Activated CD8-positive, alpha-beta memory T cell treated with anti-CD3 and anti-CD28 coated beads for 4 hours (primary cell): ENCODE measurements at places on chromosomes 7 and 10.

- no peak for DNase-seq
These were observed 147.9 kb upstream of the FRMD4A start for GRCh38 chr10:14478604-14479003.

DNA sequence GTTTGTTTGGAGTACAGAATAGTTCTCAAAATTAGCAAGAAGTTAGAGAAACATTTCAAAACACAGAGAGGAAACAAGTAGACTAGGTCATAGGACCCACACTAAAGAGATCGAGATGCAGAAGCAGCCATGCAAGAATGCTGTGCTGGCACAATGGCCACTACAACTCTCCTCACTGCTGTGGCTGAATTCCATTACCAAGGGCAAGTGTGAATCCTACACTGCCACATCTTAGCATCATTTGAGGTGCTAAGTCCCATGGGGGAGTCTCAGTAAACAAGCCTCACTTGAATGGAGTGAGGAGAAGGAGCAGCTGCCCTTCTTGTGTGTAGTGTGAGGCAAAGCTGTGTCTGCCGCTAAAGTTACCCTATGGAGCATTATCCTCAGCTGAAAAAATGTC, 56.7 kb downstream of the PCLO start:
- DNase-seq, result no peak

- no peak for DNase-seq
These were observed 175.9 kb downstream of the ZMYND11 start for GRCh38 chr10:310976-311639.

DNA sequence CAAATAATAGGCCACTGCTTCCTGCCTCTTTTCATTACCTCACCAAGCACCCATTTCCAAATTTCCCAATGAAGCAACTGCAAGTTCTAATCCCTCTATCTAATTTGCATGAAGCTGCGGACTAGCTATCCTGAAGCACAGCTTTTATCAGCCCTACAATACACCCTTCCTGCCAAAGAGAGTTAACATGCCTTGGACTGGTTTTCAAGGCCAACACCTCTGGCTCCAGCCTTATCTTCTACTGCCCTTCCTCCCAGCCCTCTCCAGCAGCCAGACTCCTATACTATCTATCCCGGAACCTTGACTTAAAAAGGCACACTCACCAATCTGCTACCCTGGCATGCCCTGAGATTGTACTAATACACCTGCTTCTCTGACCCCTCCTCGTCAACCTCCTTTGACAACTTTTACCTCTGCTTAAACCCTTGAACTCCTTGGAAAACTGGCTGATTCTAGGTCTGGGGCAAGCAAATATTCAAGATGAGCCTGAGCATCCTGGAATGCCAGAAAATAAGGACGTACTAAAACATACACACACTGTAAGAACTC, 73.4 kb downstream of the SGMS1 start:
- no peak for DNase-seq

- DNase-seq, result no peak
These were observed 131.4 kb upstream of the AGR3 start for GRCh38 chr7:17013204-17013603.
